ENCODE measurements at places on chromosomes 2 and 18.
A peak's percentile ranks its signal among the peaks of the same experiment; 100 is the strongest.

- DNase-seq, result no peak
Measured at GRCh38 chr18:23059541-23060465, 75.5 kb upstream of the CABLES1 start.

DNA sequence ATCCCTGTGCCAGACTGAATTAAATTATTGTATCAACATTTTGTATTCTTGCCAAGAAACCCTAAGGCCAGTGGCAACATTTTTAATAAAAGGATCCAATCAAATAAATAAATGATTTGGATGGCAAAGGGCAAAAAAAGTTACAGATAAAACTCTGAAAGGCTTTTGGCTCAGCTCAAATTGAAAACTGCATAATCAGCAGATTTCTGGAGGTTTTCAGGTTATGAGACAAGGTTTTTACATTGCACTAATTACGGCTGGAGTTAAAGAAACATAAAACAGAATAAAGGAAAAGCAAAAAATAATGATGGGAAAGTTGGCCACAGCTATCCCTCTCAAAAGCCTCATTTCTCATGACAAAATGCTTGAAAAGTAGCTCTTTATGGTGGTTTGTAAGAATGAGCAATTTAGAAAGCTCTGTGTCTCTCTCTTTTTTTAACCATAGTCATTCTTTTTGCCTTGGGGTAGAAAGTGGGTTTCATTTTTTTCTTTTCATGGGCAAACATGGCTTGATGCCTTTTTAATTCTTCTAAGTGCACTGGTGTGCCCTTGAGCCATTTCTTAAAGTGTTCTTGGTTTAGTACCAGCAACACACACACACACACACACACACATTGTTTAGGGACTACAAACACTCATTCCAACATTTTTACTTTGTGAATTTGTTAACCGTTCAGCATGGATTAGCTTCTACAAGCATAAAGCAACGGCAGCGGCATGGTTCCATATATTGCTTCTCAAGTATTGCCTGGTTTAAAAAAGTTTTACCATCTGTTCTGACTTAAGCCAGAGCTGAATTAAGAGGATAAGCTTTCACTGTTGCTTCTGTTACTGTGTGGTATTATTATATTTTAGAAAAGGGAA is 747.1 kb upstream of the FSHR start:
- no peak for DNase-seq

- DNase-seq, result no peak
Measured at GRCh38 chr2:121754851-121755236, 607 bp upstream of the TSN start.

DNA sequence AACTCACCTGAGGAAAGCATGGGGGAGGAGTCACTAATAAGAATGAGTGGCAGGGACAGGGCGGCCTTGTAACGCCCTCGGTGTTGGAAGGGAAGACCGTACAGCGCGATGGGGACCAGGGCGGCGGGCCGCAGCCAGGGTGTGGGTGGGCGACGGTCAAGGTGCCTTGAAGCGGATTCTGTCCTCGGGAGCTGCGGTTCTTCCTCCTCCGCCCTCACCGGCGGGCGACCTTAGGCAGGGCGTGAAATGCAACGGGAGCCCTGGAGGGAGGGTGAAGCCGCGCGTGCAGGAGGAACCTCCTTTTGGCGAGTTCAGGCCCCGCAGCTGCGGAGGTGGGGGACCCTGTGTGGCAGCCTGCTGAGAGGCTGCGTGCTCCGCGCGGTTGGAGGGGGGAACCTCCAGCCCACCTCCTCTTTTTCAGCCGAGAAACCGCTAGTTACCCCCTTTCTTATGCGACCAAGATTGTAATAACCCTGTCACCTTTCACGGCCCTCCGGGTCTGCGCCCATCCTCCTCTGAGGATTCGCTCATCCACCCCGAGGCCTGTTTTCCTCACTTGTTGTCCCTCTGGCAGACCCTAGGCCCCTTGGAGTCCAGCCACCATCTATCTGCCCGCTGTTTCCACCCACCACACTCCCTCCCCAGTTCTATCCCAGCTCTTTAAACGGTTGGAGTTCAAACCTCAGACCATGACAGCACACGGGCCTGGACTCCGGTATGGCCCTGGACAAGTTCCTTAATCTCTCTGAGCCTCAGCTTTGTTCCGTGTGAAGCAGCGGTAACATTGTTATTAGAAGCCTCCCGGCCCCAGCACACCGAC is 823 bp upstream of the RNU2-63P start:
- peak; percentile 46 for DNase-seq

DNA sequence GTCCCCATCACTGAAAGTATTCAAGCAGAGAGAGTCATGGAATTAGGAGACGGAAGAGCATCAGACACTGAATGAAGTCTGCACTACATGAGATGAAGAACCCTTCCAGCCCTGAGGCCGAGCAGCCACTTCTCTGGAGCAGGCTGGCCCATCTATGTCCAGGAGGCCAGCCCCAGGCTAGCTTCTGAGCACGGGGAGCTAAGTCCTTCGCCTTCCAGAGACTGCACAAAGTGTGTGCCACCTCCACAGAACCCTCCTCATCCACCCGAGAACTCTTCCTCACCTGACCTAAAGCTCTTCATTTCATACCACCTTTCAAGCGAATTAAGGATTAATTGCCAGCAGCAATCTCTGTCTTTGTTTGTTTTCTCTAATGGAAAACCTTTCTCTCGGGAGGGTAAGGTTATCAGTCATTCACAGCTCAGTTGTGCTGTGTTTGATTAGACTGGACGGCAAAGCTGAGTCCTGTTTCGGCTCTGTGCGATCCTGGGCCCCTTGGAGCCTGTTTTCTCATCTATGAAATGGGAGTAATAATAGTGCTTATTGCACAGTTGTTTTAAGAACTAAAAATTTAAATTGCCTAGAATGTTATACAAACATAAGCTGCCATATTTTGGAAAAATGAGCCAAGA is 38.0 kb downstream of the SCTR start:
- DNase-seq, result no peak

DNA sequence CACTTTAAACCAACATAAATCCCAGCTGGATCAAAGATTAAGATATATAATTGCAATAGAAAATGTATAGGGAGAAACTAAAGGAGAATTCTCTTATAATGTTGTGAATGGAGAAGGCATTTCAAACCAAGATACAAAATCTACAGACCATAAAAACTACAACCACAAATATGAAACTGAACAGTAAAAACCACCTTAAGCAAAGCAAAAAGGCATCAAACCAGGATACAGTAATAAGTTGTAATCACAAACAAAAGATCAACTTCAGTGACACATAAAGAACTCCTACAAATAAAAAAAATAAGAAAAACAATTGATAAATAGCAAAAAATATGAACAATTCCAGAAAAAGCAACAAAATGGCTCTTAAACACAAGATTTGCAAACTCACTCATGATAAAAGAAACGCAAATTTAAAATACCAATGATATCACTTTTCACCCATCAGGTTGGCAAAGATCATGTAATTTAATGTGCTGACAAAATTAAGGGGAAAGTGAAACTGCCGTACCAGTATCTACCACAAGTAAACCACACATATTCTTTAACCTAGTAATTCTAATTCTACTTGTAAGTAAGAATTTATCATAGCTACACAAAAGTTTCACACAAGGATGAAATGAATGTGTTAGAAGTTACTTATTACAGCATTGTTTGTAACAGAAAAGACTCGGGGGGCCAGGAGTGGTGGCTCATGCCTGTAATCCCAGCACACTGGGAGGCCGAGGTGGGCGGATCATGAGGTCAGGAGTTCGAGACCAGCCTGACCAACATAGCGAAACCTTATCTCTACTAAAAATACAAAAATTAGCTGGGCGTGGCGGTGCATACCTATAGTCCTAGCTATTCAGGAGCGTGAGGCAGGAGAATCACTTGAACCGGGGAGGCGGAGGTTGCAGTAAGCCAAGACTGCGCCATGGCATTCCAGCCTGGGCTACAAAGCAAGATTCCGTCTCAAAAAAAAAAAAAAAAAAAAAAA is 101.9 kb downstream of the USP34 start:
- DNase-seq, result no peak

GRCh38 chr18:25250474-25250851 is 101.5 kb downstream of the ZNF521 start:
- no peak for DNase-seq

- DNase-seq, result no peak
Measured at GRCh38 chr18:54957996-54958395, 1.3 kb downstream of the CCDC68 start.

DNA sequence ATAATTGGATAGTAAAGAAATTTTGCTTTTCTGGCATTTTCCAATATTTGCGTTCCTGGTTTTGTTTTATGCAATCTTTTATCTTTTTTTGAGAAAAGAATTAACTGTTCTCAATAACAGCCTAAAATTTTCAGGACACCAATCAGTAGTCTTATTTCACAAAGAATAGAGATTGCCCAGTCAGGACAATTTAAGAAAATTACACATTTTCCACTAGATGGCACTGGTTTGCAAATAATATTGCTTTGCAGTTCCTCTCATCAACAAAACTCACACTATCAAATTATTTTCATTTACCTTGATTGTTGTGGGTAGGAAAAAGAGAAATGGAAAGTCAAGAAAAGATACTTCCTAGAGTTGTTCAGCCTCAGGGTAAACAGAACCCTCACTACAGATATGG is 2.4 kb upstream of the RBM45 start:
- no peak for DNase-seq

DNA sequence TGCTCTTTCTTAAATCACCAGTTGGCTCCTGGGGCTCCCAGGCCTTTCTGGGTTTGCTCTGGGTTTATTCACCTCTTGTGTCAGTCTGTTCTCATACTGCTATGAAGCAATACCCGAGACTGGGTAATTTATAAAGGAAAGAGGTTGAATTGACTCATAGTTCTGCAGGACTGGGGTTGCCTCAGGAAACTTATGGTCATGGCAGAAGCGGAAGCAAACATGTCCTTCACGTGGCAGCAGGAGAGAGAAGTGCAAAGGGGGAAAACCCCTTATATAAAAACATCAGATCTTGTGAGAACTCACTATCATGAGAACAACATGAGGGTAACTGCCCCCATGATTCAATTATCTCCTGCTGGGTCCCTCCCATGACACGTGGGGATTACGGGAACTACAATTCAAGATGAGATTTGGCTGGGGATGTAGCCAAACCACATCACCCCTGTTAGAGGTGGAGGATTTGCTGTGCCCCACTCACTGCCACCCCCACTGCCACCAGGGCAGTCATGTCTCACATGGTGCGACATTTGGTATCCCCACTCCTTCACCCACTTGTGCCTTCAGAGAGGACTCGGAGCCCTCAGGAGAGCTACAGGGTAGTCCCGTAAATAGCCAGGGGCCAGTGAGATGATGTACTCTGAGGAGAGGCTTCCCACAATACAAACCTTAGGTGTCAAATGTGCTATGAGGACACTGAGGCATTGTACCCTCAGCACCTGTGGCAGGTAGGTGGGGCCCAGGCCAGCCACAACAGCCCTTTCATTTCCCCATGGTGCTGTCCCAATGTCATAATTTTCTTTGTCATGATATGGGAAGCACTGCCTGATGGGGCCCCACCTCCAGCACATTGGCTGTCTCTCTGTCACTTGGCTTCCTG is 35.7 kb downstream of the CDC42EP3 start:
- DNase-seq, result peak; percentile 70

DNA sequence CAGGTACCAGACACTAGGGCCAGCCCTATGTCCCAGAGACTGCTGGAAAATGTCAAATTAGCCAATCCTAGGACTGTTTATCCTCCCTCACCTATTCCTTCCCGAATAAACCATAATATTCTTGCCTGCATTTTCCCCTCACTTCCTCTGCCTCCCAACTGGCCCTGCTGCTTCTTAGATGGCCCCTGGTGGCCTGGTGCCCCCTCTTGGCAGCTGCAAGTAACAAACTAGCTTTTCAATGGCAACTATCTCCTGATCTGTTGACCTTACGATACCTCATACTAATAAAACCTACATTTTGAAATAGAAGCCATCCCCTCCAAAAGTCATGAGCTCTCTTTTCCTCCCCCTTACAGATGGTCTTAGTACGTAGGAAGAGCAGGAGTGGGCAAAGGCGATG is 132.0 kb downstream of the ALPK2 start:
- no peak for DNase-seq

- no peak for DNase-seq
Measured at GRCh38 chr18:45553723-45554388, 61.4 kb upstream of the SLC14A2 start.

GRCh38 chr18:11658019-11658418 is 31.0 kb upstream of the GNAL start:
- DNase-seq, result no peak

GRCh38 chr2:170265321-170265720 is 87.4 kb downstream of the MYO3B start:
- DNase-seq, result no peak

GRCh38 chr2:128781166-128781565 is 462.5 kb upstream of the HS6ST1 start:
- DNase-seq, result no peak

- no peak for DNase-seq
Measured at GRCh38 chr2:16664809-16665747, 556 bp downstream of the CYRIA start.

DNA sequence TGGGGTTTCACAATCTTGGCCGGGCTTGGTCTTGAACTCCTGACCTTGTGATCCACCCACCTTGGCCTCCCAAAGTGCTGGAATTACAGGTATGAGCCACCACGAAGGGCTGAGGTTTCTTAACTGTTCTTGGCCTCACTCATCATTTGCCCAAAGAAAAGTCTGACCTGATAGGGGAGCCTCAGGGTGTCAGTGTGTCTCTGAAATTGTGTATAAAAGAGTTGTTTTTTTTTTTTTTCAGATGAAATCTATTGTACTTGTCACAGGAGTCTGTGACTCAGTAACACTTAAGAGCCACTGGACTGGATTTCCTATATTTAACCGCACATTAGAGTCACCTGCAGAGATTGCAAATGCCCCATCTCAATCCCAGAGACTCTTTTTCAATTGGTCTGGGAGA is 16.9 kb downstream of the PMAIP1 start:
- DNase-seq, result no peak

GRCh38 chr18:13141209-13141608 is 77.4 kb upstream of the LDLRAD4 start:
- no peak for DNase-seq

DNA sequence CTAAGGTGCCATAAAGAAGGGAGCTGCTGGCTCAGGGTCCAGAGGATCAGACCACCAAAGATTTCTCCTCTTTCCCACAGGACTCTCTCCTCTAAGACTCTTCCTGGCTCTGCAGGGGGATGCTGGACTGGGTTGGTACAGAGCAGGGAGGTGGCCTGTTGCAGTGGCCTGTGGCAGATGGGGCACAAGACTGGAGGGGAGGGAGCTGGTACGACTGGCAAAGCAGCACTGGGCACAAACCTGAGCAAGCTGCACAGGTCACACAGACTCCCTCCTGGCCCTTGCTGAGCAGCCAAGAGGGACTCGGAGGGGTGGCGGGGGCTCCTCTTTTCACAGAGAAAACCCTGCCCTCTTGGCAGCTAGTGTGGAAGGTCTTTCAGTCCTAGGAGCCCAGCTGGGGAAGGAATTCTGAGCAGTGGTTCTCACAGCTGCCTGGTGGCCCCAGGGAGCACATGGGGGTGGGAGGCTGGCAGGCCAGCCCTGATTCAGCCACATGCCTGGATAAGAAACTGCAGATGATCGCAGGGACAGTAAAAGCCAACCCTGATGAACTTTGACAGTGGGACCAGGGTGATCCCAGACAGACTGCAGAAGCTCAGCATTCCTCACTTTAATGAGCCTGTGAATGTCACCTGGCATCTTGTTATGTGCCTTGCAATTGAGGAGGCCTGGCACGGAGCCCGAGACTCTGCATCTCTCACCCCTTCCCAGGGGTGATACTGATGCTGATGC is 32.5 kb upstream of the ACAA2 start:
- DNase-seq, result no peak

Measured in effector memory CD4-positive, alpha-beta T cell (primary cell).